Activated naive CD4-positive, alpha-beta T cell treated with anti-CD3 and anti-CD28 coated beads, Interleukin-2, amount 50 U/mL, for 72 hours (primary cell): ENCODE measurements at places on chromosomes 13 and 19.

- DNase-seq = no peak
Measured at GRCh38 chr13:43357564-43357963, 334.2 kb downstream of the DNAJC15 start.

GRCh38 chr19:12543855-12544254 lies 7.4 kb downstream of the ZNF564 start:
- no peak for DNase-seq

DNA sequence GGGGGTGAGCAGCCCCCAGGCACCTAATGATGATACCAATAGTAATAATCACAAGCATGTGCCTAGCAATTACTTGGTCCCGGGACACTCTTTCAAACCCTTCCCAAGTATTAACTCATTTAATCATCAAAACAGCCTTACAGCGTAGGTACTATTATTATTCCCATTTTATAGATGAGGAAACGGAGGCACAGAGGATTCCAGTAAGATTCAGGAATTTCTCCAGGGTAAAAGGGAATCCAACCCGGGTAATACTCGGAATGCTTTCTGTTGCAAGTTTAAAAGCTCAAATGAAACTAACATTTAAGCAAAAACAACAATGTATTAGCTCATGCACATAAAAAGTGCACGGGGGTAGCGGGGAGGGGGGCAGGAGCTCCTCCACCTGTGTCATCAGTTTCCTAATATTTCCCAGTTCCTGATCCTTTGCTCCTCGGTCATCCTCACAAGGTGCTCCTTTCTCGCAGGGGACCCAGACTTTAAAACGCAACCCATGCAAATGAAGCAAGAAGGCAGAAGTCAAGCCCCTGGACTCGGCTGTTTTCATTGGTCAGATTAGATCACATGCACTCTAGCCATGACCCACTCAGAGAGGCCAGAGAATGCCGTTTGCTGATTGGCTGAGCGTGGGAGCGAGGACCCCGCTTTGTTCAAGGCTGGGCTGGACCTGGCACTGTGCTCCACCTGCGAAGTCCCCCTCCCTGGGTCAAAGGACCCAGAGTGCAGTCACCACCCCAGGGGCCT lies 38.3 kb upstream of the C19orf12 start:
- DNase-seq = no peak

GRCh38 chr13:51552027-51552426 lies 32.2 kb upstream of the WDFY2 start:
- DNase-seq = no peak

GRCh38 chr13:33550885-33551284 lies 265.3 kb upstream of the STARD13 start:
- DNase-seq = no peak

DNA sequence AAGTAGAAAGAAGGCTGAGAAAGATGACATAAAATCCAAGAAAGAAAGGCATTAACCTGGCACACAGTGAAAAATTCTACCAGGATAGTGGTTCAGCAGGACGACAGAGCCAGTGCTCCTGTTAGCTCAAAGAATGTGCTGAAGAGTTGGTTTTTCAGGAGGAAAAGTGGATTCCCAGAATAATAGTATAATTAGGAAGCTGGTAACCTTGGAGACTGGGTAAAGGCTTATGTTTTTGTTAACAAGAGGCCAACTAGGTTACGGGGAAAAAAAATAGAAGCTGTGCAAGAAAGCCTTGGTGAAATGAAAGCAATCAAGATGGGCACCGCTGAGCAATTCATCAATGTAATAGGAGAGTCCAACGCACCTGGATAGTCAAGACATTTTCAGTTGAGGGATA lies 54.7 kb downstream of the SLC15A1 start:
- no peak for DNase-seq

DNA sequence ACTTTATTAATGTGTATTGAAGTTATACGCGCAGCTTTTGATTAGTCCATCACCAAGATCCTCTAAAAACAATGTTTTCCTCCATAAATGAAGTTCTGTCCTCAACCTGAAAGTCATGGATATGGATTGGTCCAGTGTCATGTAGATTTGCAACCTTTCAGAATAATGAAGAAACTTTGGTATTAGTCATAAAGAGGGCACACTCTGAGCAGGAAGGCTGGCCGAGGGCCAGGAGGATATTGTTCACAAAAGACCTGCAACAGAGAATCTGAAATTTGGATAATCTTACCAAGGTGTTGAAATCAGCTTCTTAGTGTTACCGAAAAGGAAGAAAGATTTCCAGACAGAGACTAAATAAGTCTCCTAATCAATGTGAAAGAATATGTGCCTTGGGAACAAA lies 20.7 kb downstream of the CLDN10 start:
- no peak for DNase-seq

- DNase-seq = peak; percentile 69
Measured at GRCh38 chr13:30739761-30740642, 4.7 kb downstream of the ALOX5AP start.

DNA sequence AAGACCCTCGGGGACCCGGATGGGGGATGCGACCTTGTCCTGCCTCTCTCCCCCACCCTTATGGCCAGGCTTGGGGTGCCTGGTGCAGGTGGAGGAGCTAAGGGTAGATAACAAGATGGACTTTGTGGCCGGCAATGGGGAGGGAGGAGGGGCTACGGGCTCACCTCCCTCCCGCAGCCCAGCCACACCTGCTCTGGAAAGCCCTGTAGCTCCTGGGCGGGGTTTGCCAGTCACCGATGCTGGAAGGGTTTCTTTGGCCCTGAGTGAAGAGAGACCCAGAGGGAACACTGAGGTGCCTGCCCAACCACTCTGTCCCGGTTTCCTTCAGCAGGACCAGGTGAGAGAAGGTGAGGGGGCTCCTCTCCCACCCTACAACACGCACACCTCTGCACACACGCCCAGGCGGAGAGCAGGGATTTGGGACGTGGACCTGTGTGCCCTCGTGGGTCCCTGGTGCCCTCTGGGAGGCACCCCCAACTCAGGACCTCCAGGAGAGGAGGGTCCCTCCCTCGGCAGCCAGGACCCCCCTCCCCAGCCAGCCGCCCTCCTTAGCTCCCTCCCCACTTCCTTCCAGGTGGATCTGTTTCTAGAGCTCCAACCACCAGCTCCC lies at the start of gene FUT2:
Gene FUT2, plus strand, starts transcription at position 229 of the 610 bp plus-strand sequence. CDS start 6,986 bp downstream, outside the sequence.
- no peak for DNase-seq

- DNase-seq = no peak
Measured at GRCh38 chr19:29796173-29796573, 15.6 kb upstream of the CCNE1 start.

- DNase-seq = no peak
Measured at GRCh38 chr13:113155201-113155600, 3.2 kb upstream of the PROZ start.

DNA sequence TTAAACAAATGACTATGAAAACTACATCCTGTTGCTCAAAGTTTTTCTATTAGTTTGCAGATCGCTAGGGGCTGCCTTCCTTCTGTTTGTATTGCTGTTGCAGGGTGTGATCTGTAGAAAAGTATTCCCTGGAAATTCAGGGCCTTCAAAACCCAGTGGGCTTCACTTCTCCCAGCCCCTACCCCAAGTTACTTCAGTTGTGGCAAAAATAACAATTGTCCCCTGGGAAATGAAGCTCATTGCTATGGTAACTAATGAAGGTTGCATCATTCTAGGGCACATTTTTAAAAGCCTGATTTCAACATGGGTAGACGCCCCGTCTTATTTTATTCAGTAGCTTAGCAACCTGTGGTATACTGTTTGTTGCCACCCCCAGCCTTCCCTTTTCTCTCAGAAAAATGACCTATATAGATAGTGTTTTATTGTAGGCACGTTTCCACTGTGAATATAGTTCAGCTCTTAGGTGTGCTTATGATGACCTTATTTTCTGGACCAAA lies 60.9 kb downstream of the WDFY2 start:
- peak; percentile 24 for DNase-seq

DNA sequence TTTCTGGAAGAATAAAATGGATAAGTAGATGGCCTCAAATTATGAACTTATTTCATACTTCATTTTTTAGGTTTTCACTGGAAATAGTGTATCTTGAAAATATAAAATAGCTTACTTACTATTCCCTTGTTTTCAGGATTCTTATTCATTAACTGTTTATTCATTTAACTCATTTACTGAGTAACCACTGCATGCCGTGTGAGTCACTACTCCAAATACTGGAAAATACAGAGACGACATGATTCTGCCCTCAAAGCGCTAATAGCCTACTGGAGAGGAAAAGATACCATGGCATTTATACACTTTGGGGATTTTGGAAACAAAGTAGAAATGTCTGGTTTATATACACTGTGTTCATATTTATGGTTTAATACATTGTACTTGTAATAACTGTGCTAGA lies 270.9 kb downstream of the DACH1 start:
- no peak for DNase-seq

DNA sequence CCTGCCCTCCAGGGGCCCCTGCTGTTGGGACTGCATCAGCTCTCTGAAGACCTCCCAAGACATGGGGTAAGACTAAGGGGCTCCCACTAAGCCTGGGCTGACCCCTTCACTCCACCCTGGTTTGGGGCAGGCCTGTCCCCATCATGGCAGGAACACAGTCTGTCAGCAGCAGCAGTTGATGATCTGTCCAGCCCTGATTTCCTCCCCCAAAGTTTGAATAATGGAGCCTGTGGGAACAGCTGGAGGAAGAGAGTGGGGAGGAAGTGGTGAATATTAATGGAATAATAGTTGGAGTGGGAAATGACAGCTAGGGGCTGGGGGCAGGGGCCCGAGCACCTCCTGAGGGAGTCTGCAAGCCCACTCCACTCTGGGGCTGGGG lies 1.3 kb upstream of the B3GNT8 start:
- DNase-seq = no peak

DNA sequence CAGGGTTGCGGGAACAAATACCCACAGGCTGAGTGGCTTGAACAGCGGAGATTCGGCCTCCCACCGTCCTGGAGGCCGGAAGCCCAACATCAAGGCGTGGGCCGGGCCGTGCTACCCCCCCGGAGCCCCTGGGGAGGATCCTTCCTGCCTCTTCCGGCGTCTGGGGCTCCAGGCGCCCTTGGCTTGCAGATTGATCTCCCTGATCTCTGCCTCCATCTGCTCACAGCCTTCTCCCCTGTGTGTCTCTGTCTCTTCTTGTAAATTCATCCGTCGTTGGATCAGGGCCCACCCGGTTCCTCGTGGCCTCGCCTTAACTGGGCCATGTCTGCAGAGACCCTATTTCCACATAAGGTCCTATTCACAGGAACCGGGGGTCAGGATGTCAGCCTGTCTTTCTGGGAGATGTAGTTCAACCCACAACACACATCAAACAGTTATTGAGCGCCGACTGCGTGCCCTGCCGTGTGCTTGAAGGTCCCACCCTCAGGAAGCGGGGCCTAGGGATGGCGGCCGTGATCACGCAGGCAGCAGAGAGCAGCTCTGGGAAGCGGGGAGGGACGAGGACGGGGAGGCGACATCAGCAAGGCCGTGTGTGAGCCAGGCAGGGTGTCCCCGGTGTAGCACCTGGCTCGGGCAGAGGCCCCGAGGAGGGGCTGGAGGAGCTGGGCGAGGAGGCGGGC lies 21.3 kb downstream of the HCN2 start:
- DNase-seq = peak; percentile 50

DNA sequence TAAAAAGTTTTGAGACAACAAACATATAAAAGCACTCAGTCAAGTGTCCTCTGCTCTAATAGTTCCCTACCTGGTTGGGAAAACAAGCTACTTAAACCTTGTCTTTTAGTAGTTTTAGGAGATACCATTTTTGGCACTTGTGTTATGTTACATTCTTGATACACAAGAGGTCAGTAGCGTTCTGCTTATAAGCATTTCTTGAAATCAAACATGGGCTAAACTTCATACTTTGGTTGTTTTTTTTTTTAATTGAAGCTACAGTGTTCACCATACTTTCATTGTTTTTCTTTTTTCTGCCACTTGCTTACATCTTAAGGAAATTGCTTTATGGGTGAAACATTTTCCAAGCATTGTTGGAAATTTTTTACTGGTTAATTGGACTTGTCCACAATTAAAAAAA lies 12.9 kb downstream of the NHLRC3 start:
- no peak for DNase-seq

GRCh38 chr19:44644402-44645016 lies 799 bp downstream of the PVR start:
- DNase-seq = no peak

GRCh38 chr19:40585982-40586422 lies 9.3 kb downstream of the SHKBP1 start:
- no peak for DNase-seq

DNA sequence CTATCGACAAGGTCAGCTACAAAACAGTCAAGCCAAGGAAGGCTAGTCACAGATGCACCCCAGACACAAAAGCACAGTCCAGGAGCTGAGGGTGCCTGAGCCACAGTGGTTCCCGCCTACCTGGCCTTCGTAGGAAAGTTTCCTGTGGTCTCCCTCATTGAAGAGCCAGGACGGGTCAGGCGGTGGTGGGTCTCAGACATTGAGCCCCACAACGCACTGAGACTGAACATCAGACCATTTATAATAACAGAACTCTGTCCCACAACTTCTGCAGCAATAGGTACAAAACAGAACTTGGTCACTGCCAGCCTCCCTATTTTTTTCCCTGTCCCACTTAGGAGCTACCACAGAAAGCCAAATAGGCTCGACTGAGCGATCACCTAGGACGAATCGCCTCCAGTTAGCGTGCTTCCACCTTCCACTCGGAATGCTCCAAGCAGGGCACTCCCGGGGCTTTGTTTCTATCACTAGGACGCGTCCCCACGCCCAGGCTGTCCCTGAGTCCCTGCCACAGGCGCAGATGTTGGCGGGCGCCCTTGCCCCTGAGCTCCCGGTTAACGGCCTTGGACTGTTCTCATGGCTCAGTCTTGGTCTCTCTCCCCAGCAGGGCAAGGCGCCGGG lies 640 bp upstream of the ZNF544 start:
- DNase-seq = peak; percentile 7

GRCh38 chr19:50922317-50922853 lies 11.2 kb upstream of the KLK4 start:
- peak; percentile 68 for DNase-seq
